A549 treated with DMSO at 1 μM for 4 hours (cell line): ENCODE measurements at places on chromosomes 3 and 15. TPM values are rescaled to one million over a fixed set of nuclear protein-coding genes. Genes with fewer than 3 reads are reported as not detected.

LMOD3 gene
- not detected in 5 replicates for total RNA-seq

MBNL1 gene
- 48.2 to 68.7 TPM (median 66.3 TPM) in 5 replicates for total RNA-seq

NUSAP1 gene
- 66.7 to 83.9 TPM (median 78.4 TPM) in 5 replicates for total RNA-seq

ITGB5 gene
- total RNA-seq = 382 to 429 TPM (median 404 TPM) in 5 replicates

TM4SF18 gene
- 44.7 to 51.2 TPM (median 50.3 TPM) in 5 replicates for total RNA-seq

ACTC1 gene
- total RNA-seq = 0.10 to 0.52 TPM (median 0.25 TPM) in 5 replicates

ZNF774 gene
- total RNA-seq = 0.83 to 1.4 TPM (median 1.0 TPM) in 5 replicates

CACNA2D2 gene
- total RNA-seq = 0.36 to 0.78 TPM (median 0.42 TPM) in 5 replicates

PCSK6 gene
- 10.9 to 12.5 TPM (median 11.9 TPM) in 5 replicates for total RNA-seq

SNX22 gene
- 0.62 to 1.5 TPM (median 1.1 TPM) in 5 replicates for total RNA-seq

NLGN1 gene
- total RNA-seq = not detected in 5 replicates

PIERCE2 gene
- total RNA-seq = 3.2 to 4.1 TPM (median 3.8 TPM) in 5 replicates

SV2B gene
- total RNA-seq = 0.02 to 0.03 TPM (median 0.03 TPM) in 4 of 5 replicates, not detected in the other

LINGO1 gene
- 7.1 to 12.6 TPM (median 8.4 TPM) in 5 replicates for total RNA-seq

CPEB1 gene
- 2.1 to 3.9 TPM (median 3.5 TPM) in 5 replicates for total RNA-seq

FEZF2 gene
- total RNA-seq = not detected in 5 replicates

FGD5 gene
- 0.05 to 0.15 TPM (median 0.09 TPM) in 4 of 5 replicates, not detected in the other for total RNA-seq

PGBD4 gene
- total RNA-seq = 1.4 to 1.8 TPM (median 1.6 TPM) in 5 replicates

MYRIP gene
- not detected in 5 replicates for total RNA-seq

LRRC57 gene
- 9.9 to 14.0 TPM (median 12.4 TPM) in 5 replicates for total RNA-seq

HDDC3 gene
- total RNA-seq = 31.9 to 34.3 TPM (median 32.7 TPM) in 5 replicates

KCNAB1 gene
- not detected in 5 replicates for total RNA-seq

EIF4A2 gene
- total RNA-seq = 123 to 150 TPM (median 137 TPM) in 5 replicates

ARPP19 gene
- total RNA-seq = 96.1 to 135 TPM (median 117 TPM) in 5 replicates

IL17RD gene
- total RNA-seq = 0.56 to 1.7 TPM (median 0.95 TPM) in 5 replicates

TMEM266 gene
- 0.05 to 0.11 TPM (median 0.07 TPM) in 5 replicates for total RNA-seq
